ENCODE measurements at places on chromosomes 1 and 21.
A peak's percentile ranks its signal among the peaks of the same experiment; 100 is the strongest.

- no peak for DNase-seq
Observed at GRCh38 chr1:118659646-118660045, 328.5 kb downstream of the TBX15 start.

DNA sequence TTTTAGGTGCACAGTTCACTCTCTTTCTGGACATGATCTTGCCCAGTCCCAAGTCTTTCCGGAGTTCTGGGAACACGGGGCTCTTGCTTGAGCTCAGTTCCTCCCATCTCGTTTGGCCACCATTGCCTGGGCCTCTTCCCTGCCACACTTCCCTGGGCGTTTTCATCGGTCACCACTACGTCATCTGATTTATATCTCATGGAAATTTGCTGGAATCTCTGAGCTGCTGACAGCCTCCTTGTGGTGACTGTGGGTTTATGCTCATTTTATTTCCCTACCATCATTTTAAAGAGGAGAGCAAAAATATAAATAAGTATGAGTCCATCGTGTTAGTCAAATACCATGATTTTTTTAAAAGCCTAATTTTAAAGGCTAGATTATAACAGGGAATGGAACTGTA lies 449.1 kb upstream of the KAZN start:
- no peak for DNase-seq

- no peak for DNase-seq
Observed at GRCh38 chr1:75733661-75734060, 9.2 kb downstream of the ACADM start.

DNA sequence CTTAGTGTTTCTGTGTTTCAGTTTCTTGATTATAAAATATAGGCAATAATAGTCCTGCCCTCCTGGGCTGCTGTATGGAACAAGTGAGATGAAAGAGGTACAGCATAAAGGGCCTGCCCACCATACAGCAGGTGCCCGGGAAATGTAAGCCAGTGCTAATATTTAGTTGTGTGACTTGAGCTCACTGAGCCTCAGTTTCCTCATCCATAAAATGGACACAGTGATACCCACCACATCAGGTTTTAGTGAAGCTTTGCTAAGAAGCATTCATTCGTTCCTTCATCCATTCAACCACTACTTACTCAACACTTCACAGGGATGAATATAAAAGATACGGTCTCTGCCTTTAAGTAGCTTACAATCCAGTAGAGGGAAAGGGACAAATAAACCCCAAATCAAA lies 19.9 kb downstream of the CNTN2 start:
- DNase-seq = no peak

- peak; percentile 78 for DNase-seq
Observed at GRCh38 chr1:83508485-83509151, 490.3 kb downstream of the TTLL7 start.

DNA sequence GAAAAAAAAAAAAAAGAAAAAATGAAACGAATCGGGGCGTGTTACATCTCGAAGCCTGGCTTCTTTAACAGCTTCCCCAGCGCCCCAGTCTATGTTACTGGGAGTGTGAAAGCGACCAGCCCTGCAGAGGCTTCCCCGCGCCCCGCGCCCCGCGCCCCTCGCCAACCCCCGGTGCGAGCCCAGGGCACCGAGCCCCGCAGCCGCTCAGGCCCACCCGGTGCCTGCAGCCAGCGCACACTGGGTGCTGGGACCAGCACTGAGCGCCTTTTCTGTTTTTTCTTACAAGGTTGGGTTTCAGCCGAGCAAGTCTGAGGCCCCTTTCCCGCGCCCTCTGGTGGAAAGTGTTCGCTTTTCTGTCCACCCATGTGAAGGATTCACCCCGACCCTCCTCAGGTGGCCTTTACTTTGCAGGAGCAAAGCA lies 42.1 kb upstream of the ZNF496 start:
- DNase-seq = no peak

GRCh38 chr21:32257962-32258785 lies 20.7 kb downstream of the MIS18A start:
- DNase-seq = no peak

DNA sequence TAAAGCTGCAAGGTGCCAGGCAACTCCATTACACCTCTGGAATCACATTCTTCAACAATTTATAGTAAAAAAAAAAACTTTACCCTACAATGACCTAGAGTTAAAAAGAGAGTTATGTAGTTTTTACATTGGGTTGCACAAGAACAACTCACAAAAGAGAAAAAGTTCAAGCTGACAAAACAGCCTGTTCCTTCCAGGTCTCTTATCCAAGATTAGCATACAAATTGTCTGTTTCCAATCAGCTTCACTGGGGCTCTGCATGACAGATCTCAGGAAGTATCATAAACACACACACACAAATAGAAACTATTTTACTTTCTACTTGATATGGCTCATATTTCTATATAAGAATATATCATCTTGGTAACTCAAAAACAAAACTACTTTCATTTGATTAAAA lies 154.6 kb downstream of the PCNX2 start:
- no peak for DNase-seq

- no peak for DNase-seq
Observed at GRCh38 chr1:182080040-182080439, 18.5 kb upstream of the ZNF648 start.

DNA sequence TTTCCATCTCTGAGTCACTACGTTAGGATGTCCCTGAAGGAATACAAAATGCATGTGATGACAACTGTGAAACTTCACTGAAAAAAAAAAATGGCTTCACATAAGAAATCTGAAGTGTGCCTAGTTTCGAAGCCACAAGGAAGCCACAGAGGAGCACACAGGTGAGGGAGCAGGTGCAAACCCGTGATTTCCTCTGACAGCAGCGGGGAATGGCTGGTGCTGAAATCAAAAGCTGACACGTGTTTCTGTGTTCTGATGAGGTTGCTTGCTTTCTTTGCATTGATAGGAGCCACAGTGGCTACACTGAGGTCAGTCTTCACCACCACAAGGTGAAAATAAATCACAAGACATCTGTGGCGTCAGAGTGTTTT lies 105.7 kb upstream of the TLR5 start:
- no peak for DNase-seq

GRCh38 chr21:33800753-33801423 lies 114.7 kb downstream of the ATP5PO start:
- DNase-seq = no peak

DNA sequence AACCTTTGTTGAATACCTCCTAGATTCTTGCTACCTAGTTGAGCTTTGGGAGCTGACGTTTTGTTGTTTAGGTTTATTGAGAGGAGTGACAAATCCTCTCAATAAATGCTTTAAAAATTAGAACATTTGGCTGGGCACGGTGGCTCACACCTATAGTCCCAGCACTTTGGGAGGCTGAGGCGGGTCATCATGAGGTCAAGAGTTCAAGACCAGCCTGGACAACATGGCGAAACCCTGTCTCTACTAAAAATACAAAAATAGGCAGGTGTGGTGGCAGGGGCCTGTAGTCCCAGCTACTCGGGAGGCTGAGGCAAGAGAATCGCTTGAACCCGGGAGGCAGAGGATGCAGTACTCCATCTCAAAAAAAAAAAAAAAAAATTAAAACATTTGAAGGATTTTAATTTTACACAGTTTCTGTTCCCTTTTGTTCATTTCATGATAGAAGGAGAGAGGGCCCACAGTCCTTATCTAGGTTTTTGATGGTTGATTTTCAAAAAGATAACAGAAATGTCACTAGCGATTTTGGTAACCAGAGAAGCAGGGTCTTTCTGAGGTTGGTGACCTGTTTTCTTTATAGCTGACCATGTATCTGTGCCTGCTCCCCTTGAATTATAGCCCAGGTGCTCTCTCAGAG lies 44.2 kb upstream of the PIGV start:
- DNase-seq = no peak

GRCh38 chr1:196516373-196516772 lies 91.9 kb downstream of the KCNT2 start:
- DNase-seq = no peak

- no peak for DNase-seq
Observed at GRCh38 chr1:209291715-209292114, 291.8 kb upstream of the CAMK1G start.

DNA sequence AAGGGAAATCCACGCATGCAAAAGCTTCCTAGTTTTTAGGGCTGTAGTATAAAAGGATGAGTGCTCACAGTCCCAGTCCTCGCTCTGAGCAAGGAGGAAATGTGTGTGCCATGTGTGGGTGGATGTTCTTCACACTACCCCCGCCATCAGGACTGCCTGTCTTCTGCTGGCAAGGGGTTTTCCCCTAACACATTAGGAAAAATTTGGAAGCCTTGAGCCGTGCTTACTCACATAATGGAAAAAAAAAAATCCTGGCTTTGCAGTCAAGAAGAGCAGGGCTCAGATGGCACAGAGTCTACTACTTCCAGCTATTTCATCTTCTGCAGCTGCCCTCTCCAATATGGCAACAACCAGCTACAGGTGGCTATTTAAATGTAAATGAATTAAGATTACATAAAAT lies 363.1 kb downstream of the PLPP3 start:
- DNase-seq = no peak

DNA sequence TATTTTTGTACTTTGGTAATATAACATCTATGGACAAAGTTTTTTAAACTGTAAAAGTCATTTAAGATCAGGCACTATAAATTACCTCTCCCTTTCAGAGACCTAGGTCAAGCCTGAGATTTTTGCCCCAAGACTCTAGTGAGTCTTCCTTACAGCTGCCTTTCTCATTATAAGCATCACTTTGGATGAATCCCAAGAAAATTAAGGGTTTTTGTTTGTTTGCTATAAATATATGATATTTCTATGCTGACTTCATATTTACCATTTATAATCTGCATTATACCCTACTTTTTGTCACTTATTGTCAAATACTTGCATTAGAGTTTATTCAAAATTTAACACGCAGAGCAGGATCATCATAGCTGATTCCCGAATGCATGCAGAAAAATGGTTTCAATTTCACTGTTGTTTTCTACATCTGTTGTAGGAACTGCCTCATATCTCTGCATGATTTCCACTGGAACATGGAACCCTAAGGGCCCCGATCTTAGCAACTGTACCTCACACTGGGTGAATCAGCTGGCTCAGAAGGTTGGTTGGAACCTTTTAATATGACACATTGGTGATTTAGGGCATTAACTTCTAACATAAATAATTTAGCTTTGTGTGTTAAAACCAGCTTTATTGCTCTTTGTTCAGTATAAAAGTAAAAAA lies 150.0 kb downstream of the ADGRL2 start:
- no peak for DNase-seq

GRCh38 chr1:7638078-7638477 lies 133.0 kb upstream of the VAMP3 start:
- no peak for DNase-seq

DNA sequence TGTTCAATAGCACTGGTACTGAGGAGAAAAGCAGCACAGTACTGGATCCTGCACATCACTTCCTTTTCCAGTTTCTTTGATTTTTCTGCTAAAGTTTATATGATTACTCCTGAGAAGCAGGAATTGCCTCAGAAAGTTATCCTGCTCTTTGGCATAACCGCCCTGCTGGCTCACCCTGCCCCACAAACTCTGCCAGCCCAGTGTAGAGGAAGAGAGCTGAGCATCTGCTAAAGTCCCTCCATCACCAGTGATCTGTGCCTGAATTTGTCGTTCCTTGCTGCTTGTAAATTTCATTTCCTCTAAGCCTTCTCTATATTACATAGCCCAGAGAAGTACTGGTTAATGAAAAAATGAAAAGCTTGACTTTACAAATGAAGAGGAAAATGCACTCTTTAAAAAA lies 87.0 kb upstream of the C1orf21 start:
- DNase-seq = no peak

DNA sequence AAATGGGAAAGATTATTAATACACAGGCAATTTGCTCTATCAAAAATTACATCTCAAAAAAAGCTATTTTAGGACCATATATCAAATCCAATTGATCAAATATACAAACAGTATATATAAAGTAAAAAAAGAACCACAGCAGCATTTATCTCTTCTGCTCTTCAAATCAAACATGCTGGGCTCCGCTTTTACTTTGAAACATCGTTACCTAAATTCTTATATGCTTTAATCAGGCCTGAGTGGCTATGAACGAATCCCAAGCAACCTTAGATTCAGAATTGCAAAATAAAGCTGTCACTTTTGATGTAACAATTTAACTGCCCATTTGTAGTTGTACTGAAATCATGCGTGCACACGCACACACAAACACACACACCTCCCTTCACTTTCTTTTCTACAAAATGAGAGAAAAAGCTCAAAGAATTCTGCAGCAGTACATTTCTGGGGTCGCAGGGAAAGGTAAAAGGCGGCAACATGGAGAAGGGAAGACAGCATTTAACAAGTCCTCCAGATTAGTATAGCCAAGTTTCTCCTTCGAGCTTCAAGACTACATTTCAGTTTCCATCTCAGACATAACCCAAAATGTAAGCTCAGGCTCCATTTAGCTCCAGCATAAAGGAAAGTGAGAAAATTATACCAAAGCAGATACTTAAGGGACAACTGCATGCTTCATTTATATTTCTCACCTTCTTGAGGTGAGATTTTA lies 92.2 kb upstream of the TTC39A start:
- DNase-seq = no peak

DNA sequence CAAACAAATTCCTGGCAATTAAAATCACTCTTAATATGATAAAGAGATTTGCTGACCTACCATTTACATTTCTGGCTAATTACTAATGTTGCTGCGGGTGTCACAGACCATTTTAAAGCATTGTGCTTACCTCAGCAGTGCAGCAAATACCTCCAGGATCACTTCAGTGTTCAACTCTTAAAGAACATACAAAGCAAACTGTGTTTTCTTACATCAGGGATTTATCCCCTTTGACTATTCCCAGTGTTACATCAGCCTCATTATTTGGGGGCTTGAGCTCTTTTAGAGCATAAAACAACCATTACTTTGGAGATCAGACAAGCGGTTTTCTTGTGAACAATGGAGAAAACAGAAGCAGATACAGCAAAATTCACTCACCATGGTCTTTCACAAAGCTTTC lies 185.4 kb downstream of the LYPLAL1 start:
- DNase-seq = no peak

DNA sequence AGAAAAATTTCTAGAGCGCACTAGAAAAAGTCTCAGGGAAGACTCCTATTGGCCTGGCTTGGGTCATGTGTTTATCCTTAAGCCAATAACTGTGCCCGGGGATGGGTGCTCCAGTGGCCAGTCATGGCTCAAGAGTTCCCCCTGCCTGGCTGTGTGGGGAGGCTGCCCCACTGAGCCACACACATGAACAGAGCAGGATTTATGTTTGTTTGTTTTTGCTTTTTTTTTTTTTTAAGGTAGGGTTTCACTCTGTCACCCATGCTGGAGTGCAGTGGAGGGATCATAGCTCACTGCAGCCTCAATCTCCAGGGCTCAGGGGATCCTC lies 21.8 kb downstream of the EDN2 start:
- DNase-seq = no peak

DNA sequence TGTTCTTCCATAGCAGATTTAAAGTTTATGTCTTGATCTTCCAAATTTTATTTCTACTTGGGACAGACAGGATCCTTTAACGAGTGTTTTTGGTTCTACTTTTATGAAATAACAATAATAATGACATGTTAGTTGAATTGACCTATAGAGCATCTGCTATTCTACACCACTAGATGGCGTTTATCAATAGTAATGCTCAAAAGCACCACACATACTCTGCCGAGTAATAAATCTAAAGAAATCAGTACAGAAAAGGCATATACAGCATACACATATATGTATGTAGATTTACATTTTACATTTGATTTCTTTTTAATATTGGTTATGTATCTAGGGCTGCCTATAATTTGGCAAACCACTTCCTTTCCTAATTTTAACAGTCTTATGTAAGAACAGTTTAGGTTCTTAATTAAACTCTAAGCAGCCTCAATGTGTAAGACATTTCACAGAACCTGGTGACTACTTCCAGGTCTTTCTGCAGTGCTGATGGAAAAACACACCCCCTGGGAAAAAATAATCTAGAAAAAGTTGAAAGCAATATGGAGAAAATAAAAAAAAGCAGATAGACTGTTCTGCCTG lies 5.9 kb upstream of the SIPA1L2 start:
- no peak for DNase-seq

Measured in GM12878 (cell line).